ENCODE measurements at places on chromosomes 2 and 18.

DNA sequence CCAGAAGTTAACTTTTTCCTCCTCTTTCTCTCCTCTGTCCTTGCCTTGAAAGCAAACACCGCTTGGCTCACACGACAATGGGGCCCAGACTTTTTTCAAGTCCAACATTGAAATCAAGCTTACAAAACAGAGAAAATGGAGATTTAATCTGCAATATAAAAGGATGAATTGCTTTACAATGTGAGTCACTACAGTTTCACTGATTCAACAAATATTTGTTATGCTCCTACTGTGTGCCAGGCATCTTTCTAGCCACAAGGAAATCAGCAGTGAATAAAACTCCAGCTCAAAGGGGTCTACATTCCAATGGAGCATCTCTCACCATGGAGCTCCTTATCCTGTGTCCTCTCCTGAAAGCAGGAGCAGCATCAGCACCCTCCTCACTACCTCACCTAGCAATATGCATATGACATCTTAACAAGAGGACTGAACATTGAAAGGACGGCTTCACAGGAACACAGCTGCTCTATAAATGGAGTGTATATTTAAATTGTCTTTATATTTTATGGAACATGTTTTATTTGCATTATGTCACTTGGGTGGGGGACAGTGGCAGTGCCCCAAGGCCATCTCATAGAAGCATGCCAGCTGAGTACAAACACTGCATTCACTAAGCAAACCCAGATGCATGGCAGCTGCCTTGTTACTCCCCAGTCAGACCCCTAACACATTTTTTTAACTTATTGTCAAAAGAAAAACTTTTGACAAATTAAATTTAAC is 39.5 kb downstream of the PKDCC start:
- DNase-seq, result no peak

DNA sequence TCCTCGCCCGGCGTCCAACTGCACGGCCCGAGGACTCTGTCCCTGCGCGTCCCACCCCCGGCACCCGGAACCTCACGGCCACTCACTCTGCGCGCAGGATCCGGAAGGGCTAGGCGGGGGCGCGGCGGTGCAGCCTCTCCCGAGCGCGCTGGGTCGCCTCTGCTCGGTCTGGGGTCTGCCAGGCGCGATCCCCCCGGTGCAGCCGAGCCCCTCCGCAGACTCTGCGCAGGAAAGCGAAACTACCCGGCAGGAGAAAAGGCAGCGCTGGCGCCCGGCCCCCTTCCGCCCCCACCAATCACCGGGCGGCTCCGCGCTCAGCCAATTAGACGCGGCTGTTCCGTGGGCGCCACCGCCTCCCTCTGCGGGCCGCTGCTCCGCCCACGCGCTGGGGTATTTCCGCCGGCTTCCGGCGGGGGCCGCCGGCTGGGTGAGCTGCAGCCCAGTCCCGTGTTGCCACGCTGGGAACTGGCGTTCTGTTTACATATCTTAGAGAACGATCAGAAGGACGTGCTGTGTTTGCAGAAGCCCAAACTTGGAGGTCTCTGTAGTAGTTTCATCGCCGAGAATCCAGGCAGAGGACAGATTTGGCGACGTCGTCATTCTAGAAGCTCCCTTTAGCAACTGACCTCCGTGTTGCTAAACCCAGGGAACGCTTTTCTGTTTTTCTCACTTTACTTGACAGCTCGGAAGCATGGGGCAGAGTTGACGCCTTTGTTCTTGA is at the start of gene STAT1:
Gene STAT1, minus strand, starts transcription at position 240 of the 721 bp plus-strand sequence. CDS start 4,168 bp downstream, outside the sequence.
- DNase-seq, result peak; percentile 77

GRCh38 chr2:186641132-186641806 is 51.4 kb downstream of the ITGAV start:
- no peak for DNase-seq

GRCh38 chr18:32730620-32731091 is 42.2 kb downstream of the KLHL14 start:
- no peak for DNase-seq

- no peak for DNase-seq
Observed at GRCh38 chr18:48312066-48312465, 97.1 kb downstream of the ZBTB7C start.

GRCh38 chr2:32925283-32925815 is 21.4 kb upstream of the LTBP1 start:
- DNase-seq, result no peak

DNA sequence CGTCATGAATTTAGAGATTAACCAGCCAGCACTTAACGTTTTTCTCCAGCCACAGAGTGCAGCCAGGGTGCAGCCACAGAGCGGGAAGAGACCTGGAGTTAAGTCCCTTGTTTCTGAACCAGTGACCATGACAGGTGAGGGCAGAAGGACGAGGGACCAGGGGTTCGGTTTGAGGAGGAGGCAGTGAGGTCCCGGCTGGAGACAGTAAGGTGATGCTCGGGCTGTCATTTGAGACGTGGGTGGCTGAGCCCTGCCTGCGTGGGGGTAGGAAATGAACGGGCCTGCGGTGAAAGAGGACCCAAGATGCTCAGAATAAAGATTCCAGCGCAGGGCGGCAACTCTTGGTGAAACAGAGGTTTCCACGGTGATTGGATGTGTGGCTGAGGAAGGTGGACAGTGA is 205.9 kb downstream of the SNTG2 start:
- no peak for DNase-seq

DNA sequence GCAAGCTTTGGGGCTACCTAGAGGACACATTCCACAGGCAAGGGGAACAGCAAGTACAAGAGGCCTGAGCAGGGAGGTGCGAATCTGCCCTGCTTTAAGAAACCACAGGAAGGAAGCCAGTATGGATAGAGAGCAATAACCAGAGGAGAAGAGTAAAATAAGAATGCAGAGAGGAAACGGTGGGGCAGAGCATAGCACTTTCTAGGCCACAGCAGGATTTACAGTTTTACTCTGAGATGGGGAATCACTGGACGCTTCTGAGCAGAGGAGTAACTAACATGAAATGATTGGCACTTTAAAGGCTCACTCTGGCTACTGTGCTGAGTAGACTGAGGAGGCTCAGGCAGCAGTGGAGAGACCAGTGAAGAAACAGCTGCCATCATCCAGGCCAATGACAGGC is 23.8 kb downstream of the AAK1 start:
- no peak for DNase-seq

GRCh38 chr2:62266433-62267038 is 70.6 kb downstream of the B3GNT2 start:
- DNase-seq, result peak; percentile 41
